ENCODE measurements at places on chromosomes 11 and 22. TPM values are rescaled to one million over a fixed set of nuclear protein-coding genes. Genes with fewer than 3 reads are reported as not detected.

DNA sequence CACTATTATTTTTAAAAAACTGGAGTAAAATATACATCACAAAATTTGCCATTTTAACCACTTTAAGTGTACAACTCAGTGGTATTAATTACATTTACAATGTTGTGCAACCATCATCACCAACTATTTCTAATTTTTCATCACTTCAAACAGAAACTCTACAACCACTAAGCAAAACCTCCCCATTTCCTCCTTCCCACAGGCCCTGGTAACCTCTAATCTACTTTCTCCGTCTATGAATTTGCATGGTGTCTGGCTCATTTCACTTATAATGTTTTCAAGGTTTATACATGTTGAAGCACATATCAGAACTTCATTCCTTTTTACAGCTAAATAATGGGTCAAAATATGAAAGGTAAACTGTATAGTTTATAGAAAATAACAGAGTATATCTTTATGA lies 24.4 kb downstream of the DDI1 start:
- no peak for DNase-seq

DNA sequence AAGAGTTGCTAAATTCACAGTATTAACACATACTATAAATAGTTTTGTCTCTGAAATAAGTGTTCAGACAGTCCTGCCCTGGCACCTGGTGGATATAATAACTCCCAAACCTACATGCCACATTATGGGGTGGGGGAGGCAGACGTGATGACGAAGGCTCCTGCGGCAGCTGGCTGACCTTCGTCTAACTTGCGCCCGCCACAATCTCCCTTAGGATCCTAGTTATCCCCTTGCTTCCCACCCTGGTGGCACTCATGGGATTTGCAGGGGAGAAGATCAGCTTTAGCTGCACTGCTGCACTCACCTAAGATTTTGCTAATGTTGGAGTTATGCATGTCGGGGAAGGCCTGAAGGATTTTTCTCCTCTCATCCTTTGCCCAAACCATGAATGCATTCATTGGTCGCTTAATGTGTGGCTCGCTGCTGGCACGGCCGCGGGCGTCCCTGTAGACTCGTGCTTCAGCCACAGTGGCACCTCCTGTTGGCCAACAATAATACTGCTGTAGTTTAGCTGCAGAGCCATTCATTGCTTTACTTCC lies 367.6 kb downstream of the SOX6 start:
- no peak for DNase-seq

DNA sequence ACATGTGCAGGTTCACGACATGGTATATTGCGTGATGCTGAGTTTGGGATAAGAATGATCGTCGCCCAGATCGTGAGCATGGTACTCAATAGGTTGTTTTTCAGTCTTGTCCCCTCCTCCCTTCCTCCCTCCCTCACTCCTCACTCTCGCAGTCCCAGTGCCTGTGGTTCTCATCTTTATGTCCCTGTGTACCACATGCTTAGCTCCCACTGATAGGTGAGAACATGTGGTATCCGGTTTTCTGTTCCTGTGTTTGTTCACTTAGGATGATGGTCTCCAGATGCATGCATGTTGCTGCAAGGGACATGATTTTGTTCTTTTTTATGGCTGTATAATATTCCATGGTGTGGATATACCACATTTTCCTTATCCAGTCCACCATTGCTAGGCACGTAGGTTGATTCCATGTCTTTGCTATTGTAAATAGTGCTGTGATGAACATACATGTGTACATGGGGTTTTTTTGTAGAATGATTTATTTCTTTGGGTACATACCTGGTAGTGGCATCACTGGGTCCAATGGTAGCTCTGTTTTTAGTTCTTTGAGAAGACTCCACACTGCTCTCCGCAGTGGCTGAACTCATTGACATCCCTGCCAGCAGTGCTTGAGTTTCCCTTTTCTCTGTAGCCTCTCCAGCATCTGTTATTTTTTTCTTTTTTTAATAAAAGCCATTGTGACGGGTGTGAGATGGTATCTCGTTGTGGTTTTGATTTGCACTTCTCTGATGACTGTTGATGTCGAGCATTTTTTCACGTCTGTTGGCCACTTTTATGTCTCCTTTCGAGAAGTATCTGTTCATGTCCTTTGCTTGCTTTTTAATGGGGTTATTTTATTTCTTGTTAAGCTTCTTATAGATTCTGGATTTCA lies 16.4 kb downstream of the ZBED4 start:
- no peak for DNase-seq

DNA sequence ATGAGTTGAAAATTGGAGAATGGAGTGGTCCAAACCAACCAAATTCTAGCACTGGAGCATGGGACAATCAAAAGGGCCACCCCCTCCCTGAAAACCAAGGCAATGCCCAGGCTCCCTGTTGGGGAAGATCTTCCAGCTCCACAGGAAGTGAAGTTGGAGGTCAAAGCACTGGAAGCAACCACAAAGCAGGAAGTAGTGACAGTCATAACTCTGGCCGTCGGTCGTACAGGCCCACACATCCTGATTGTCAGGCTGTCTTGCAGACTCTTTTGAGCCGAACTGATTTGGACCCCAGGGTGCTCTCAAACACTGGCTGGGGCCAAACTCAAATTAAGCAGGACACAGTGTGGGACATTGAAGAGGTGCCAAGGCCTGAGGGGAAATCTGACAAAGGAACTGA lies 80.5 kb upstream of the ADSL start:
- DNase-seq, result no peak

DNA sequence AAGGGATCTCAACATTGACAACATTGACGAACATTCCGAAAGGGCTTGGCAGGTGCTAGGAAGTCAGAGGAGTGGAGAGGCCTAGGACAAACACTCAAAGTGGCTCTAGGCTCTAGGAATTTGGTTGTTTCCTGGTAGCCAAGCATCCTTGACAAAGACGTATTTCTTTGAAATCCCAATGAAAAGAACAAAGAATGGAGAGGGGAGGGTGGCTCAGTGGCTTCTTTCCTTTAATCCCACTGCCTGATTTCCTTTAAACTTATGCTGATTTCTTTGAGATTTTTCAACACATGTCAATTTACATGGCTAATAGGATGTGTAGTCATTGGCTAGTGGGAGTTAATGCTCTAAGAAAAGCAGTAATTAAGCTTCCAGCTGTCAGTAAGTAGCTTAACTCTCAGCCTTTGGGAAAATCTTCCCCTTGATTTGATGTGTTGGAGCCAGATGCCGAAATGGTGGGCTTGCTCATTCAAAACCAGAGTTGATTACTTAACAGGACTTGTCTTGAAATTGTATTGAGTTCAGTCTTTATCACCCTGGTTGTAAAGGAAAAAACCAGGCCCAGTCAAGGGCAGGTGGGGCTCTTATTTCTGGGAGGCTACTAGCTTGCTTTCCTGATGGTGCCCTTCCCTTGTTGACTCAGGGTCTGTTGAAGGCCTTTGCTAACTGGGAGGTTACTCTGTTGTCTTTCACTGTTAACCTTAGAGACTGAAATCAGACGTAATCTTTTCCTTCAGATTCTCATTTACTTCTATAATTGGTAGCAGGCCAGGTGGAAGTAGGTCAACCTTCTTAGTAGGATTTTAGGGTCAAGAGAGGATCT lies 44.6 kb upstream of the SORL1-AS1 start:
- no peak for DNase-seq

- no peak for DNase-seq
Observed at GRCh38 chr11:117523680-117524079, 196.0 kb downstream of the CEP164 start.

- DNase-seq, result no peak
Observed at GRCh38 chr11:67503119-67504004, 1.8 kb downstream of the PITPNM1 start.

DNA sequence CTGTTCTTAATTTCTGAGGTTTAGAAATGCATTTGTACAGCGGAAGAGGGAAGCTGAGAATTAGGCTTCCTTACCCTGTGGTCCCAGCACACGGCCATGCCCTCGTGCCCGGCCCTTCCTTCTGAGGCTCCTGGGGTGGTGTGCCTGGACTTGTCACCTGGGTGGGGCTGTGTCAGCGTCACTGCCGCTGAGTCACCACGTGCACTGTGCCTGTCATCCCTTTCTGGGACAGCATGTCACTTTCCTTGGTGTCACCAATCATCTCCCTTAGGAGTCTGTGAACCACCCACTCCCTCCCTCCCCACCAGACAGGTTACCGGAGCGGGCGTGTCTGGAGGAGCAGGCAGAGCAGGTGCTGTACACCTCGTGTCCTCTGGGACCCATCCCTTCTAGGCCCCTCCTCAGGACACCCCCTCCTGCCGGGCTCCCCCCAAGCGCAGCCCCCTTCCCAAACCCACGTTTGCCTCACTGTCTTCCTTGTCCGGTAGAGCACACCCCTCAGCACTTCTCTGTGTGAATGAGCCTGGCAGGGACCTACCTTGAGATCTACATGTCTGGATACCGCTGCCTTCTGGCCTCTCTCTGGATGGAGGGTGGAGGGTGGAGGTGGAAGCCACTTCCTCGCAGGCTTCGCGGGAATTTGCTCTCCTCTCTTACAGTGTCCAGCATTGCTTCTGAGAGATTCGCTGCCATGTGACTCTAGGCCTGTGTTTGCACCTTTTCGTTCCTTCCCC lies 367.6 kb downstream of the TBC1D22A start:
- DNase-seq, result no peak

- peak; percentile 39 for DNase-seq
Observed at GRCh38 chr22:48135592-48135991, 1373.1 kb downstream of the TBC1D22A start.

- no peak for DNase-seq
Observed at GRCh38 chr22:23904573-23905254, 10.5 kb downstream of the MIF start.

DNA sequence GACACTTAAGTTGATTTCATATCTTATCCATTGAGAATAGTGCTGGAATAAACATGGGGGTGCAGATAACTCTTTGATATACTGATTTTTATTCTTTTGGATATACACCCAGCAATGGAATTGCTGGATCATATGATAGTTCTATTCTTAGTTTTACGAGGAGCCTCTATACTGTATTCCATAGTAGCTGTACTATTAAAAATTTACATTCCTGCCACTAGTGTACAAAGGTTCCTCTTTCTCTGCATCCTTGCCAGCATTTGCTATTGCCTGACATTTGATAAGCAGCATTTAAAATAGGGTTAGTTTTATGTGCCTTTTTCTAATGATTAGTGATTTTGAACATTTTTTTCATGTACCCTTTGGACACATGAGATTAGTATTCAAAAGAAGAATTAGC lies 554.2 kb downstream of the JRKL start:
- DNase-seq, result no peak

DNA sequence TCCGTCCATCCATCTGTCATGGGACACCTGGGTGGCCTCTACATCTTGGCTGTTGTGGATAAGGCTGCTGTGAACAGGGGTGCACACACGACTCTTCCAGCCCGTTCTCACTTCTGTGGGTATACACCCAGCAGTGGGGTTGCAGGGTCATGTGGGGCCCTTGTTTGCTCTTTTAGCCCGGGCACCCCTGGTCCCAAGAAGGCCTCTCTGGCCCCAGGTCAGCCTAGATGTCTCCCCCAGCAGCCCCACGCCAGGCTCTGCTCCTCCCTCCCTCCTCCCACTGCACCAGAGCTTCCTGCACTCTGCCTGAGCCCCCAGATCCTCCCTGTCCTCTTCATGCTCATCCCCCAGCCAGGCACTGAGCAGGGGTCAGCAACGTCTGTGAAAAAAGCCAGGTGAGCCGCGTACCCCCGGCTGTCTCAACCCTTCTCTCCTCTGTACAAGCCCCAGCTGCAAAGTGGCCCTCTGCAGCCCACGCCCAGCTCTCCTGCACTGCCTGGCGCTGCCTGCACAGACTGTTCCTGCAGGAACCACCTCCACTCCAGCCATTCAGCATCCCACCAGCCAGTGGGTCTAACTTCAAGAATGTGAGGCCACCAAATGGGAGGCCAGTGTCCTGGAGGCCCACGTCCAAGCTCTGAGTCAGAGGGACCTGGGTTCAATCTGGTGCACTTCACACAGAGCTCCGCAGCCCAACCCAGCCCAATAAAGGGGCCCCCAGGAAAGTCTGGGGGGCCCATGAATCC lies 1508.9 kb downstream of the BRD1 start:
- DNase-seq, result no peak

- DNase-seq, result peak; percentile 63
Observed at GRCh38 chr11:65934014-65934413, 11.3 kb upstream of the TSGA10IP start.

DNA sequence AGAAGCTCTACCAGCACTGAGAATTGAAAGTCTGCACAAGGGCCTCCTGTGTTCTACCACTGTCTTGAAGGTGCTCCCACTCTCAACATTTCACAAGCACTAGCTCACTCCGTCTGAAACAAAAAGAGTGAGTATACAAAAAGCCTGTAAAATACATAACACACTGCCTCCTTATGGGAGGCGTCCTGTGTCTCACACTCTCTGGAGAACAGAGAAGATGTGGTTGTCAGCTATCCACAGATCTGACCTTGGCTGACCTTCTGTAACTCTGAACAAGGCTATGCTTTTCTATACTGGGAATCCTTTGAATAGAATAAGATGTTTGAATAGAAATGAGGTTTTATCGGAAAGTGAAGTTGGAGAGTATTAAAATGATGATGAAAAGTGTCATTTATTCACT lies 171.3 kb upstream of the TMEM45B start:
- no peak for DNase-seq

GRCh38 chr11:12963051-12963450 lies 46.1 kb upstream of the RASSF10 start:
- no peak for DNase-seq

GRCh38 chr22:27387561-27387960 lies 414.0 kb downstream of the MN1 start:
- no peak for DNase-seq

DNA sequence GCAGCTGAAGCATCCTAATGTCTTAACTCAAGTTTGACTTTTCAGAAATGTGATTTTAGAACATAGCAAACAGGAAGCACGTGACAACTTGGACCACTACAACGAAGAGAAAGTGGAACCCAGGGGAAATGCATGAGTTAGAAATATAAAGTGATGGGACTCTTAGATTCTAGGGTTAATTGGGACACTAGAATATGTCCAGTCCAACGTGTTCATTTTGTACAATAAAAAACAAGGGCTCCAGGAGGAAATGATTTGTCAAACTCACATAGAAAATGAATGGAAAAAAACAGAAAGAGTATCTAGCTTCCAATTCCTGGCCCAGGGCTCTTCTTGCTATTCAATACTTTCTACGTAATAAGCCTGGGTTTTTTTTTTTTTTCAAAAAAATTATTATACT lies 30.7 kb downstream of the TIMP3 start:
- DNase-seq, result no peak

GRCh38 chr22:31238057-31238456 lies 26.0 kb downstream of the LIMK2 start:
- DNase-seq, result no peak

GRCh38 chr11:98040061-98040808 lies 980.5 kb upstream of the CNTN5 start:
- no peak for DNase-seq

HTATIP2 gene
- total RNA-seq, result 0.91 TPM

RAG1 gene
- total RNA-seq, result 0.36 TPM

KRTAP5-10 gene
- total RNA-seq, result not detected

BIK gene
- 0.91 TPM for total RNA-seq

RAG2 gene
- not detected for total RNA-seq

MAML2 gene
- 17.3 TPM for total RNA-seq

E2F8 gene
- 1.6 TPM for total RNA-seq

ETS1 gene
- 14.6 TPM for total RNA-seq

ANKRD42 gene
- 9.3 TPM for total RNA-seq

Measured in cerebellum (tissue), 4 donors.